ENCODE measurements at places on chromosomes 3 and 15. TPM values are rescaled to one million over a fixed set of nuclear protein-coding genes. Genes with fewer than 3 reads are reported as not detected.

PLAAT1 gene
- total RNA-seq: 0.20 TPM

DNA sequence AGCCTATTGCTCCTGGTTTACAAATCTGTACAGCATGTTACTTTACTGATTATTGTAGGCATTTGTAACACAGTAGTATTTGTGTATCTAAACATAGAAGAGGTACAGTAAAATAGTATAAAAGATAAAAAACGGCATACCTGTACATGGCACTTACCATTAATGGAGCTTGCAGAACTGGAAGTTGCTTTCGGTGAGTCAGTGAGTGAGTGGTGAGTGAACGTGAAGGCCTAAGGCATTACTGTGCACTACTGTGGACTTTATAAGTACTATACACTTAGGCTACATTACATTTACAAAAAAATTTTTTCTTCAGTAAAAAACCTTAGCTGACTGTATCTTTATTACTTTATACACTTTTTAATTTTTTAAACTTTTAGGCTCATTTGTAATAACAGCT, 90.9 kb downstream of the RAP2B start:
- DNase-seq: no peak

GRCh38 chr15:61750271-61751084, 309.8 kb downstream of the VPS13C start:
- no peak for DNase-seq

- peak; percentile 81 for DNase-seq
Observed at GRCh38 chr15:59247364-59247763, 40.7 kb downstream of the LDHAL6B start.

ACKR2 gene
- total RNA-seq: 4.8 TPM

- DNase-seq: peak; percentile 52
Observed at GRCh38 chr3:53045518-53046170, at the start of gene SFMBT1. SFMBT1 (minus strand) TSS chr3:53046073; CDS start chr3:52969128, 76,945 bp downstream.

CORO2B gene
- total RNA-seq: 1.3 TPM

PRSS50 gene
- total RNA-seq: not detected

SERINC4 gene
- not detected for total RNA-seq

DNA sequence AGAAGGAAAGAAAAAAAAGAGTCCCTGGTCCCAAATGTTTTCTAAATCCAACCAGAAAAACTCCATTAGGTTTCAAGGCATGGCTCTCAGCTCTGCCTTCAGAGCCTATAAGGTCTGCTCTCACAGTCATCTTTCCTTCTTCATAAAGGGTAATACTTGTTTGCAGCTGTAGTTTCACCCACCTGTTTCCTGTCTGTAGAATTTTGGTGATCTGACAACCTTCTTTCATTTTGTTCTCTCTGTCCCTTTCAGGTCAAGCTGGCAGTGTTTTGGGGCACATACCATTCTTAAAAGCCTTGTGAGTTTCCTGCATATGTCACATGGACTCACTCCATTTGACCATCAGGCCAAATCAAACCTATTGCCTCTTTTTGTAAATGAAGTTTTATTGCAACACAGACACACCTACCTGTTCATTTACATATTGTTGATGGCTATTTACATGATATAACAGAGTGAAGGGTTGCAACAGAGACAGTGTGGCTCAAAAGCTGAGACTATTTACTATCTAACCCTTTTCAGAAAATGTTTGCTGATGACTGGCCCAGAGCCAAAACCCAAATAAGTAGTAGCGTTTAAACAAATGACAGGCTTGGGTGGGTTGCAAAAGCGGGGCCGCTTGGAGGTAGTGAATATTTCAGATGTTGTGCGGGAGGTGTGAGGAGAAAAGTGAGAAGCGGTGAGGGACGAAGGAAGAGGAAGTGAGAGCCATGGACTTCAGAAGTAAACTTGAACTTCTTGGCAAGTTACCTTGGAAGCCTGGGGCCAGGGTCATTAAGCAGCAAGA, 292.7 kb upstream of the PROK2 start:
- DNase-seq: no peak

CIB2 gene
- total RNA-seq: 2.2 TPM

MYO5C gene
- total RNA-seq: 7.4 TPM

DNA sequence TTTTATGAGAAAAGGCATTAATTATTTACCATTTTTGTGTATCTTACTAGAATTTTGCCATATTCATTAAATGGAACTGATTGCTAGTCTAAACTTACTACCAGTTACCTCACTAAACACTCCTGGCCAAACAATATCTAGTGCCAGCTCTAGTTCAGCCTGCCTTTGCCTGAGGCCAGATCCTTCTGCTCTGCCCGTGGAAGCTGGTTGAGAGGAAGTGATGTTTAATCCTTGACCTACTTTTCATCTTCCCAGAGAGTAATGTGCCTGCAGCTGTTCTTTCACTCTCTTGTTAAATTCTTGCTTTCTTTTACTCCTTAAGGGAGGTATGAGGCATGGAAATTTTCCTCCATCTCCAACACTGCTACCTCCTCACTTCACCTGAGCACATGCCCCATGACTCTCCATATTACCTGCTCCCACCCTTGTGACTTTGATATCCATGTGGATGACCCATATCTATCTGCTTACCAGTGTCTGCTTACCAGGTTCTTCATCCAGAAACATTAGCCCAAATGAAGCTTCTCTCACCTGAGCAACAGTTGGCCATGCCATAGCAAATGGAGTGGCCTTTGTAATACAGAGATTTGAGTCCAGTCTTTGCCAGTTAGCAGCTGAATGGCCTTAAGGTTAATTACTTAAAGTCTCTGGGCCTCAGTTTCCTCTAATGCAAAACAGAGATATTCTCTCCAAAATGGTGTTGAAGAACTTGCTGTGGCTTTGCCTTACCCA, 53.4 kb downstream of the UBE2E1 start:
- DNase-seq: peak; percentile 64

DNA sequence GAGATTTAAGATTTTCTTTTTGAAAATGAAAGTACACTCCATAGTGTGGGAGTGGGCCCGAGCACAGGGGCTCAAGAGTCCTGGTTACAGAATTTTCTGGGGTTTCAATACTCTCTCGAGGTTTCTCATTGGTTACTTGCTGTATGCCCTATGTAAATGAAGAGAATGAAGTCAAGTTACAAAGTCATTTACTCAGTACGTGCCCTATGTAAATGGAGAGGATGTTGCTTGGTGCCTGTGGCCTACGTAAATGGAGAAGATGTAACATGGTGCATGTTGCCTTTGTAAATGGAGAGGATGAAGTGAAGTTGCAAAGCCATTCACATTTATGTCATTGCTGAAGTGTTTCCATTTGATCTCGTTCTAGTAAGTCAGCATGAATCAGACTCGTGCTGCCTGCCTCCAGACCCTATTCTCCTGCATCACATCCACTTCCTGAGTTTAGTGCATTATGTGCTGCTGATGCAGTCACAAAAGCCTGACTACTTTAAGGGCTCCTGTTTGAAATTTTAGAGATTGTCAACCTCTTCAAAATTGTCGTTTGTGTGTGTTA, 302.0 kb downstream of the ZBBX start:
- DNase-seq: no peak

- no peak for DNase-seq
Observed at GRCh38 chr3:152127058-152127457, 141.7 kb upstream of the MBNL1 start.

TRH gene
- not detected for total RNA-seq

SECISBP2L gene
- 22.0 TPM for total RNA-seq

DNA sequence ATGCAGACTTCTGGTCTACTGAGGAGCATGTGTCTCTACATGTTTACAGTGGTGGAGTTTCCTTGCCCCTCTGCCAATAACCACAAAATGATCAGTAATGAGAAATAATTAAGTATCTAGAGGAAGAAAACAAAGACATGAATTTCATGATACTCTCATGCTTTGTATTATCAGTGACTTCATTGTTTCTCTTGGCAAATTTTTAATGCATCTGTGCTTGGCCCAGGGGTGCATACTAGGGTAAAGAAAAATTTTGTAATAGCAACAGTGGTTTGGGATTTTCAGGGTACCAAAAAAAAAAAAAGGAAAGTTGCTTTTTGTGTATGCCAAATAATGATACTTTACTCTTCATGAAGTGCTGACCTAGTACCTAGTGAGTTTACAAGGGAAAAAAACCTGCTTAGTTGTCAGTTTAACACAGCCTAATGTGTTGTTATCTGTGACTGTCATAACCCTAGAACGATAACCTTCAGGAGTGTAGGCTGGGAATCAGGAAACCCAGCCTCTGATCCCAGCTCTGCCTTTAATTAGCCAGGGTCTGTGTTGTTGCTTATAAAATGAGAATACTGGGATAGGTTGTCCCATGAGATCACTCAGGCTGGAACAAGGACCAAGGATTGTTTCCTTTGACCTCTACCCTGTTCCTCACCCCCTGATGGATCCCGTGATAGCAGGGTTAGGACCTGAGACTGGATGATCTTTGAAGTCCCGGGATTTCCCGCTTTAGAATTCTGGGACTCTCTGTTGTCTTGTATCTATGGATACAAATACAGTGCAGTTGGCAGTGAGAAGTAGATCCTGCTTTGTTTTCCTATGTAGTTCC, 117.5 kb downstream of the CMSS1 start:
- peak; percentile 95 for DNase-seq

GRCh38 chr3:184174284-184174645, 390 bp upstream of the AP2M1 start:
- no peak for DNase-seq

- DNase-seq: no peak
Observed at GRCh38 chr3:128468285-128468790, 1.6 kb upstream of the DNAJB8 start.

DNA sequence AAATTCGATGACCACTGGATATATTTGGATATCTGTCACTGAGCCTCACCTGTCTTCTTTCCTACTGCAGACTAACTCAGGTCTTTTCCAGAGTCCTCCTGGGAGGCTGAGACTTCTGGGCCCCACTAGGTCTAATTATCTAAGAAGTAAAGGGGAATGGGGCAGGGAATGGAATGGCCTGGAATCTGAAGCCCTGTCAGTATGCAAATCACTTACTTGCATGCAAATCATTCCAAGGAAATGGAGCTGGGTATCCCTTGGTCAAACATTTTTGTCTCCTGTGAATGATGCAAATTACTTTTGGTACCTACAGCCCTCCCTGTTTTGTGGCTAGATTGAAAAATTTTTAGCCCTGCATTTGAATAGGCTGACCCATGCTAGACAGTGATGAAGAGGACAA, 5.3 kb upstream of the SPSB4 start:
- no peak for DNase-seq

DNA sequence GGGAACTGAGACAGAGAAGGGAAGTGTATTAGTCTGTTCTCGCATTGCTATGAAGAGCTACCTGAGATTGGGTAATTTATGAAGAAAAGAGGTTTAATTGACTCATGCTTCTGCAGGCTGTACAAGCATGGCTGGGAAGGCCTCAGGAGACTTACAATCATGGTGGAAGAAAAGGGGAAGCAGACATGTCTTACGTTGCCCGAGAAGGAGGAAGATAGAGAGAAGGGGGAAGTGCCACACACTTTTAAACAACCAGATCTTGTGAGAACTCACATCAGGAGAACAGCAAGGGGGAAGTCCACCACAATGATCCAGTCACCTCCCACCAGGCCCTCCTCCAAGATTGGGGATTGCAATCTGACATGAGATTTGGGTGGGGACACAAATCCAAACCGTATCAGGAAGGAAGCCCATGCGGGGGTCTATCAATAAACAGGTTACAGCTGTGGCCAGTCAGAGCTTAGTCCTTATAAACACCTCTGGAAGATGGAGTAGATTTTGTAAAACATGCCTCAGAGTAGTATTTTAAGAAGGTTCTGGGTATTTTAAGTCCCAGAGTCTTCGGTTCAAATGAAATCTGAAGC, 153.9 kb downstream of the GHSR start:
- no peak for DNase-seq

SCAANT1 gene
- 1.7 TPM for total RNA-seq

DNA sequence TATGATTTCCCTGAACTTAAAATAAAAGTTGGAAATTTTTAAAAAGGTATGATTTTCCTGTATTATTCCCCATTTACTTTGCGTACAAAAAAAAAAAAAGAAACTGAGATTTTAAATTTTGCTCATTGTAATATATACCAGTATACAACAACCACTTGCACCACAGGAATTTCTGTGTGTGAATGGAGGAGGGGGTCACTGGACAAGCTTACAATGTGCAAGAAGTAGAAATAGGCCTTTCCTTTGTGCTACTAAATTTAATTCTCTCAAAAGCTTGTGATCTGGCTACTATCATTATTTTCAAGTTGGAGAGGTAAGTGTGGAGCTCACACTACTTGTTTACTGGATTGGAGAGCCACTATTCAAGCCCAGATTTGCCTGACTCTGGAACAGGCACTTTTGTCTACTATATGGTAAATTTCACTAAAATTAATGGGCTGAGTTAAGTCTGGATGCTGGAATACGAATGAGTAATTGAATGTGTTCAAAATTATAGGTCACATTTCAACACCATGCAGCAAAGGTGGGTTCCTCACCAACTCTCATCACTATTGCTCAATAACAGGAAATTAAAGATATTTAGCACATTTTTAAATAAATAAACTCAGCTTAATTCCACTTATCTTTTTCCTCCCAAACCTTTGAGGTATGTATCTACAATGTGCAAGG, 148.0 kb upstream of the MBNL1 start:
- no peak for DNase-seq

DNA sequence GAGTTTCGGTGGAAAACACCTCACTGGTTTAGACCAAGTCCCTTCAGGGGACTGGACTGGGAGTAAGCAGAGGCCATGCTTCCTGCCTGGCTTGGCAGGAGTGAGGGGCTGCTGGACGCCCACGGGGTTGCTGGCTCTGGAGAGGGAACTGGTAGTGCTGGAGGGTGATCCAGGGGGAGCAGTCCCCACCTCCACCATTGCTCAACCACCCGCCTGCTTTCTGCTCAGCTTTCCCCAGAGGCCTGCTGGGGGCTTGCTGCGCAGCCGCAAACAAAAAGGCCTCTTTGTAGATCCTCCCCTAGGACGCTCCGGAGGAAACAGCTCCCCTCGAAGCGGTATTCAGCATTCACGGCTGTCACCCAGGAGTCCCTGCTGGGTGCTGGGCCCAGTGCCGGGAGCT, 33.5 kb downstream of the EBLN2 start:
- no peak for DNase-seq

GRCh38 chr15:64681424-64682024, 93.9 kb downstream of the RBPMS2 start:
- DNase-seq: peak; percentile 78

GRCh38 chr3:123048480-123049237, 18.2 kb upstream of the PDIA5 start:
- peak; percentile 51 for DNase-seq

GRCh38 chr15:68572921-68573320, 5.9 kb upstream of the CORO2B start:
- no peak for DNase-seq

DNA sequence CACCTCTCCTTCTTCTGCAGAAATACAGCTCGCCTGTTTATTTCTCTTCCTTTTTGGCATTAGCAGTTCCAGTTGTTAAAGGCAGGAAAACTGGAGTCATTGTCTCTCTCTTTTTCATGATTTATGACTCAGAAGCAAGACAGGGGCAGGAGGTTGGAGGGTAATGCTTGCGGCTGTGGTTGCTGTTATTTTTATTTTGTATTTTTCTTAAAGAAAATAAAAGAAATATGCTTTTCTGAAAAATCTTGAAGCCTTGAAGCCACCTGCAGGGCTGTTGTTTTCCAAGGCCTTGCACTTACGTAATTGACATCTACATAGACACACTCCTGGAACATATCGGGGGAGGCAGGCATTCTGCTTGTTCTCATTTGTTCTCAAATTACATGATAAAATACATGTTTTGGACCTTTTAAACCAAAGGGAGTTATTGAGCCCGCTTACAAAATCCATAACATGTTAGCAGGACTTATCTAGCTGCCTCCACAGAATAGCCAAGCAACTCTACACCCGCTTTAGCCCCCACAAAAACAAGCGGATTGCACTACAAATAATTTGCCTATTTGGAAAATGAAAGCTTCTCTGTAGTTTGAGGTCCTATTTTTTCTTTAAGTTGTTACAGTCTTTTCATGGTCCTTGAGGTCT, 1004.6 kb upstream of the NR2F2 start:
- DNase-seq: peak; percentile 84

GRCh38 chr3:31421314-31422048, 111.2 kb upstream of the STT3B start:
- DNase-seq: no peak

CCR4 gene
- total RNA-seq: not detected
